GM23338 (cell line): ENCODE measurements at places on chromosomes 4 and X. TPM values are rescaled to one million over a fixed set of nuclear protein-coding genes. Genes with fewer than 3 reads are reported as not detected.

DNA sequence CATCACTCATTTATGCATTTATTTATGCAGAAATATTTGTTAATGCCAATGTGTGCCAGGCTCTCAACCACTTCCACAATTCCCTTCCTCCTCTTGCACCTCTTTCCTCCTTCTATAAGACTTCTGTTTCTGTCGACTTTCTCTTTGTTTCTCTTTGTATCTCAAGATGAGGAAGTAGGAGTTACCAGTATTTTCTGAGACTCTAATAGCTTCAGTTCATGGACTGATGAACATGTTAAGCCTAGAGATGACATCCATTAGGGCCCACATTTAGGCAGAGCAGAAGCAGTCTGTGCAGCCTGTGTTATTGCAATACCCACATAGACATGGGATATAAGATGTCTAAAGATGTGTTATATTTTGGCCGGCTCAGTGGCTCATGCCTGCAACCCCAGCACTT is 241.8 kb upstream of the SMIM31 start:
- H3K4me3 ChIP-seq: no peak overlapping the region

Gene GASK1B
- not detected in 2 replicates for total RNA-seq

GRCh38 chrX:9885150-9885549 is 82.0 kb upstream of the CLDN34 start:
- H3K27me3 ChIP-seq: no peaks in the 10 kb centered on the region
- DNase-seq: peak; percentile 75
- no peak overlapping the region for H3K27ac ChIP-seq
- H3K4me1 ChIP-seq: no peaks in the 10 kb centered on the region
- no peaks in the 10 kb centered on the region for H3K36me3 ChIP-seq

GRCh38 chrX:87160435-87161010 is 357.1 kb upstream of the KLHL4 start:
- DNase-seq: peak; percentile 27
- no peak overlapping the region for H3K27ac ChIP-seq
- no peaks in the 10 kb centered on the region for H3K27me3 ChIP-seq
- H3K36me3 ChIP-seq: no peaks in the 10 kb centered on the region

Gene STBD1
- total RNA-seq: 2.6 and 3.8 TPM in 2 replicates

- peak; percentile 10 for DNase-seq
- H3K4me1 ChIP-seq: no peaks in the 10 kb centered on the region
- no peaks in the 10 kb centered on the region for H3K36me3 ChIP-seq
- no peak overlapping the region for H3K4me3 ChIP-seq
- no peak overlapping the region for H3K27ac ChIP-seq
- no peaks in the 10 kb centered on the region for H3K27me3 ChIP-seq
Measured at GRCh38 chr4:155705664-155706063, 39.0 kb downstream of the GUCY1A1 start.

Gene ADRA2C
- total RNA-seq: 16.3 and 16.6 TPM in 2 replicates

Gene SAGE1
- 0.19 TPM in 1 of 2 replicates, not detected in the other for total RNA-seq

Gene GPRASP3
- total RNA-seq: 17.8 and 18.2 TPM in 2 replicates

GRCh38 chrX:124208660-124209059 is 123.8 kb upstream of the TEX13D start:
- H3K36me3 ChIP-seq: no peaks in the 10 kb centered on the region
- H3K4me3 ChIP-seq: no peak overlapping the region
- H3K27ac ChIP-seq: no peak overlapping the region
- DNase-seq: no peak

- no peaks in the 10 kb centered on the region for H3K36me3 ChIP-seq
- H3K4me1 ChIP-seq: no peaks in the 10 kb centered on the region
- no peak for DNase-seq
- H3K4me3 ChIP-seq: no peak overlapping the region
- H3K27ac ChIP-seq: no peak overlapping the region
- no peaks in the 10 kb centered on the region for H3K27me3 ChIP-seq
Measured at GRCh38 chrX:82711457-82711856, 796.6 kb upstream of the POU3F4 start.

- H3K27ac ChIP-seq: no peak overlapping the region
- peaks cover 6% of the 10 kb centered on the region for H3K4me1 ChIP-seq
- no peaks in the 10 kb centered on the region for H3K36me3 ChIP-seq
Measured at GRCh38 chr4:107579099-107579498, 140.9 kb downstream of the PAPSS1 start.

GRCh38 chr4:7838136-7838782 is 101.4 kb downstream of the AFAP1 start:
- DNase-seq: no peak

Gene GSX2
- not detected in 2 replicates for total RNA-seq

Gene OTC
- total RNA-seq: not detected in 2 replicates

GRCh38 chr4:104393655-104394324 is 100.9 kb downstream of the CXXC4 start:
- no peaks in the 10 kb centered on the region for H3K36me3 ChIP-seq
- H3K4me3 ChIP-seq: no peak overlapping the region
- DNase-seq: no peak
- H3K27me3 ChIP-seq: no peaks in the 10 kb centered on the region

Gene TLL1
- 0.39 and 2.4 TPM in 2 replicates for total RNA-seq

Gene UBE2K
- total RNA-seq: 97.7 and 113 TPM in 2 replicates

DNA sequence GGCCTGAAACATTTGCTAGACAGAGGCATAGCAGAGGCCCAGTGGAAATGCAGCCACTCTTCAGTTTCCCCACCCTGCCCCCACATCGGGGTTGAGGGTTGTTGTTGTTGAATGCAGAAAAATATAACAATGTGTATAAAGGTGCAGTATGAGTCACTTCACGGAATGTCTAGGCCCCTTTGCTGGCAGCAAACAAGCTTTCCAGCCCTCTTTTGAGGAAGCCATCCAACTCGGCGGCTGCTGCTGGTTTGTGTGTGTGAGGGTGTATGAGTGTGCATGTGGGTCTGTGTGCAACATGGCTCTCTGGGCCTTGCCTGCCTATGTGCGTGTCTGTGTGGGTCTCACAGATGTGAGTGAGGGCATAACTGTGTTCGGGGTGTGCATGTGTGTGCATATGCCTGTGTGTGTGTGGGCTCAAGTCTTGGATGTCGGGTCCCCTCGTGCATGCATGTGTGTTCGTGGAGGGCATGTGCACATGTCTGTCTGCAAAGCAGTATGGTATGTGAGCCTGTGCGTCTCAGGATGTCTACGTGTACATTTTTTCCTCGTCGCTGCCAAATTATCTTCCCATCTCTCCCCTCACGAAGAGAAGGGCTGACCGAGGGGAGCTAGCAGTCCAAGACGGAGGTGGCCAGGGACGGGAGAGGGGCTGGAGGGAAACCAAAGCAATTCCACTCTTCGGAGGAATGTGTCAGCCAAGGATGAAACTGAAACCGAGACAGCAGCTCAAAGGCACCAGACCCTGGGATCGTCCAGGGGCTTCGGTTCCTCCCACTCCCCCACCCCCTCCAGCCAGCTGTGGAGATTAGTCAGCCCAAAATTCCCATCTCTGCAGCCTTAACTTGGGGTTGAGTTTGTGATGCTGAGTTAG is 8.4 kb upstream of the ELF4 start:
- no peak for DNase-seq
- H3K27ac ChIP-seq: no peak overlapping the region
- no peaks in the 10 kb centered on the region for H3K4me1 ChIP-seq
- no peaks in the 10 kb centered on the region for H3K36me3 ChIP-seq
- peaks cover 18% of the 10 kb centered on the region for H3K27me3 ChIP-seq
- no peak overlapping the region for H3K4me3 ChIP-seq

Gene PABPC1L2B
- total RNA-seq: 0.19 TPM in 1 of 2 replicates, not detected in the other
